BJ (cell line): ENCODE measurements at places on chromosomes 3 and 15. TPM values are rescaled to one million over a fixed set of nuclear protein-coding genes. Genes with fewer than 3 reads are reported as not detected.

The RTP1 gene
- polyA plus RNA-seq, result not detected in 2 replicates

- no peak for DNase-seq
Measured at GRCh38 chr15:60793656-60794055, 314.7 kb upstream of the ICE2 start.

GRCh38 chr3:183578179-183578578 is 22.7 kb upstream of the KLHL6 start:
- DNase-seq, result no peak

GRCh38 chr3:129837065-129837642 is 56.4 kb downstream of the TMCC1 start:
- no peak for DNase-seq
